ENCODE measurements at places on chromosomes 3 and 15.

DNA sequence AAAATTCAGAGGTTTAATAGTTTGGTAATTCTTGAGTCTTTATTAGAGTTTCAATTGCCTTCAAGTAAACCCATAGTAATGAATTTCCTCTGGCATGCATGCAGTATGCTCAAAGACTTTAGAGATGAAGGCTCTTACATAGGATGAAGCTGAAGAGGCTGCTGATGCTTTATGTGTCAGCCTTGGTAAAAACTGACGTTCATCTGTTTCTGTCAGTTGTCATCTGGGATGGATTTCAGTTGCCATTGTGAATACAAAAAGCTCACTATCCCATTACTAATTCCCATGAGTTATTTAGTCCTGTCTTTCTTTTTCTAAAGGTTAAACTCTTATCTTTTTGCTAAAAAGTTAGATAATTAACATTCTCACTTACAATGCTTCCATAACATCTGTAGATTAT lies 136.9 kb upstream of the GBE1 start:
- no peak for DNase-seq

DNA sequence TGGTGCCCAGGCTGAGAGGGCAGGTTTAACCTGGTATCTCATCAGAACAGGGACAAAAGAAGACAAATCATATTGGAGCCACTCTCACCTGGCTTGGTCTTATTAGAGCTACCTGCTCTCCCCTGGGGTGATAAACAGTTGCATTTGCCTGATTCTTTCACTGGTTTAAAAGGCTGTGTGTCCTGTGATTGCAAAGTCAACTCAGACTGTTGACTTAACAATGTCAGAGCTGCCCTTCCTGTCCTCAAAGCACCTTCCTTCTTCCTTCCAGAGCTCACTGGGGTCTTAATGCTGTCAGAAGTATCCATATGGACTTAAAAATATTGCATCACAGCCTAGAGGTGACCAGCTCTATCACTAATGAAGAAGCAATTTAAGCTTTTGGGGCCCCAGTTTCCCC lies 50.5 kb upstream of the MINAR1 start:
- DNase-seq, result no peak

GRCh38 chr15:34158355-34158754 lies 51.5 kb downstream of the KATNBL1 start:
- DNase-seq, result no peak

DNA sequence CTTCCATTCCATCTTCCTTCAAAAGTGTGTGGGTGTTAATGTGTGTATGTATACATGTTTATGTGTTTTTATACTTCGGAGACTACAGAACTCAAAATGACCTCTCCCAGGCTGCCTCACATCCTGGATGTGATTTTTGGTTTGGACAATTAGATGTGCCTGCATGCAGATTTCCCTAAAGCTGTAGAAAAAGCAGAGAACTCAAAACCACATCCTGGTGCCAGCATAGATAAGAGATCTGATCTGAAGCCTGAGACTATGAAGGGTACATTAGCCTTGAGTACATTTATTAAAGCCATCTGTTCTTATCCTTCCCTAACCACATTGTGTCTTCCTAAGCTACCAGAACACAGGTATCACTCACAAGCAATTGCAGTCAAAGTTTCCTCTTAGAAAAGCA lies 319.4 kb upstream of the RASGRP1 start:
- no peak for DNase-seq

- DNase-seq, result no peak
These were observed 41.4 kb downstream of the SNAPC5 start for GRCh38 chr15:66456211-66456610.

DNA sequence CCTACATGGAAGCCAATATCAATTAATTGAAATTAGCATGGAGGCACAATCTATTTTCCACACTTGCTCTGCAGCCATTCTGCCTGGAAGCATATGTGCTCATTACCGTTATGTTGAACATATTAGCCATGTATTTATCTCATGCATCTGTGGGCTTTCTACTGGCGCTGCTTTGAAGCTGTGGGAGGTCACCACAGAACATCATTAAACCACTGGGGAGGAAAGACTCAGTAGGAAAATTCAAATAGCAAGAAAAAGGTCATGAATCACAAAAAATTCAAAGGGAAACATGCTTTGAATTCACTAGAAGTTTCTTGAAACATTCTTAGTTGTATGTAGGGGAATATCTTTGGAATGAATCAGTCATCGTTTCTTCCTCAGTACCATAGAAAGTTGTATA lies 652.5 kb downstream of the EDEM1 start:
- no peak for DNase-seq

DNA sequence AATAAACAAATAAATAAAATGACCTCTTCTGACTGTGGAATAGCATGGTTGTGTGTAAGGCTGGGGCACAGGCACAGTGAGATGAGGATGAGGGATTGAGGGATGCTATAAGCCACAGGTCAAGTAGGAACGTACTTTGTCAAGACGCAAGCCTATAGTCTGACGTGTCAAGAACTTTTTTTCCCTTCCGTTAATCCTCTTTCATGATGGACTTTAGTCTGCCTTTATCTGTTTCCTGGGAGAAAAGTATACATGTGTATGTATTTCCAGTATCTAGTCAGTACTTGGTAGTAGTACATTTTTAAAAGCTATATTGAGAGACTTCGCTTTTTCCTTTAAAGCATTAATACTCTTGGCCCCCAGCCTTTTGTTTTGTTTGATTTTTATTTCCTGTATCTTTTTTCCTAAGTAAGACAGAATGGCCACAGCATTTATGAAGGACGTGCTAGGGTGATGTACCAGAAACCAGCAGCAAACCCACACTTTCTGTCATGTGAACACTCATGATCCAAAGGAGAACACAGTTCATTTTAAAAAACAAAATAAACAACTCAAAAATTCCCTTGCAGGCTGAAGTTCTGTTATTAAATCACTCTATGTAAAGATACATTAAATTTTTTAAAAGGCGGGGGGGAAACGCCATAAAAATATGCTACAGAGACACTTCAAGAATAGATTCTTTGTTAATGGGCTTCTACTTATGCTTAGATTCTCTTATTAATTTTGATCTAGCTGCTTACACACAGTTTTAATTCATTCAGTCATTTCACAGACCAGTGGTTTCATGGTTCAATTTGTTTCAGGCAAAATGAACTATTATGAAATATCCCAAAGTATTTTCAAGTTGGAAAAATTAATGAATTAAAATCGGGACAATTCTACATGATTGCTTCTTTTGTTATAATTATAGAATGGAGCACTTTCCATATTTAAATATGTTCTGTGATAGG lies 114.7 kb downstream of the SNRK start:
- no peak for DNase-seq
